Stimulated activated CD8-positive, alpha-beta memory T cell treated with anti-CD3 and anti-CD28 coated beads, Interleukin-2, amount 100 ng/mL, for 48 hours (primary cell): ENCODE measurements at places on chromosomes 1 and 21.

- no peak for DNase-seq
These were observed 429.8 kb upstream of the VAMP3 start for GRCh38 chr1:7341145-7341905.

GRCh38 chr1:156308078-156308477, 9.0 kb upstream of the VHLL start:
- no peak for DNase-seq

DNA sequence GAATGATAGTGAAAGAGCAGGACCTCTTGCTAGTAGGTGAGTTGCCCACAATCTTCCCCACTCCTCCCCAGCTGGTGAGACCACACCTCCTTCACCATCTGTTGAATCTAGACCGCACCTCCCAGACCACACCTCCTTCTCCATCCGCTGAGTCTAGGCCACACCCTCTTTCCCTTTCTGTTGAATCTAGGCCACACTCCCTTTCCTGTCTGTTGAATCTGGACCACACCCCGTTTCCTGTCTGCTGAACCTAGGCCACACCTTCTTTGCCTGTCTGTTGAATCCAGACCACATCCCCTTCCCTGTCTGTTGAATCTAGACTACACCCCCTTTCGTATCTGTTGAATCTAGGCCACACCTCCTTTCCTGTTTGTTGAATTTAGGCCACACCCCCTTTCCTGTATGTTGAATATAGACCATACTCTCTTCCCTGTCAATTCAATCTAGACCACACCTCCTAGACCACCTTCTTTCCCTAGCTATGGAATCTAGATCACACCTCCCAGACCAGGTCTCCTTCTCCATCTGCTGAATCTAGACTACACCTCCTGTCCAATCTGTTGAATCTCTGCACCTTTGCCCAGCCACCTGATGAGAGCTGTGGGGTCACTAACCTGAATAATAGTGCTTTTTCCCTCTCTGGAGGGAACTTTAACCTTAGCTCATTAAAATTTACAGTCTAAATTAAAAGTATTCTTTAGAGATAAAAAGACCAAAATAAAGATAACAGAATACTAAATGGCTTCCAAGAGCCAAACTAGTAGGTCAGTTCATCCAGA, 116.3 kb downstream of the DAB1 start:
- peak; percentile 3 for DNase-seq

GRCh38 chr1:89850844-89851415, 30.1 kb downstream of the LRRC8D start:
- no peak for DNase-seq

DNA sequence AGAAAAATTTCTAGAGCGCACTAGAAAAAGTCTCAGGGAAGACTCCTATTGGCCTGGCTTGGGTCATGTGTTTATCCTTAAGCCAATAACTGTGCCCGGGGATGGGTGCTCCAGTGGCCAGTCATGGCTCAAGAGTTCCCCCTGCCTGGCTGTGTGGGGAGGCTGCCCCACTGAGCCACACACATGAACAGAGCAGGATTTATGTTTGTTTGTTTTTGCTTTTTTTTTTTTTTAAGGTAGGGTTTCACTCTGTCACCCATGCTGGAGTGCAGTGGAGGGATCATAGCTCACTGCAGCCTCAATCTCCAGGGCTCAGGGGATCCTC, 21.8 kb downstream of the EDN2 start:
- DNase-seq: no peak

GRCh38 chr1:203534526-203534925, 40.6 kb downstream of the OPTC start:
- DNase-seq: no peak
